ENCODE measurements at places on chromosomes 7 and 10.

DNA sequence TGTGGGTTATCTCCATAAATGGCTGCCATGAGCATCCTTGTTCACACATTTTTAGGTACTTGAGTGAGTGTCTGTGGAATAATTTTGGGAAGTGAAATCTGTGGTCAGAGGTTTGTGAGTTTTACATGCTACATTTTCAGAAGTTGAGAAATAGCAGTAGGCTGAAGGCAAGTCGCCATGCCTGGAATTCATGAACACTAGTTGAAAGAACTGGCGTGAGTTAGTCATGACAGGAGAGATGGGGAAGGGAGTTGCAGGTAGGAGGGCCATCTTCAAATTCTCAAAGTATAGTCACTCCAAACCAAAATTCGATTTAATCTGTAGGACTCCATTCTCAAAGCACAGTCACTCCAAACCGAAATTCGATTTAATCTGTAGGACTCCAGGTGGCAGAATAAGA lies 89.6 kb downstream of the EGFR start:
- DNase-seq = no peak

DNA sequence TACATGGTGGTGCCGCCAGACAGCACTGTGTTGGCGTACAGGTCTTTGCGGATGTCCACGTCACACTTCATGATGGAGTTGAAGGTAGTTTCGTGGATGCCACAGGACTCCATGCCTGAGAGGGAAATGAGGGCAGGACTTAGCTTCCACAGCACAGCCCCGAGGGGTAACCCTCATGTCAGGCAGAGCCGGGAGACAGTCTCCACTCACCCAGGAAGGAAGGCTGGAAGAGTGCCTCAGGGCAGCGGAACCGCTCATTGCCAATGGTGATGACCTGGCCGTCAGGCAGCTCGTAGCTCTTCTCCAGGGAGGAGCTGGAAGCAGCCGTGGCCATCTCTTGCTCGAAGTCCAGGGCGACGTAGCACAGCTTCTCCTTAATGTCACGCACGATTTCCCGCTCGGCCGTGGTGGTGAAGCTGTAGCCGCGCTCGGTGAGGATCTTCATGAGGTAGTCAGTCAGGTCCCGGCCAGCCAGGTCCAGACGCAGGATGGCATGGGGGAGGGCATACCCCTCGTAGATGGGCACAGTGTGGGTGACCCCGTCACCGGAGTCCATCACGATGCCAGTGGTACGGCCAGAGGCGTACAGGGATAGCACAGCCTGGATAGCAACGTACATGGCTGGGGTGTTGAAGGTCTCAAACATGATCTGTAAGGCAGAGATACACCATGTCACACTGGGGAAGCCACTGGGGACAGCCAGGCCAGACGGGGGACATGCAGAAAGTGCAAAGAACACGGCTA lies 104.6 kb upstream of the TNRC18 start:
- no peak for DNase-seq

DNA sequence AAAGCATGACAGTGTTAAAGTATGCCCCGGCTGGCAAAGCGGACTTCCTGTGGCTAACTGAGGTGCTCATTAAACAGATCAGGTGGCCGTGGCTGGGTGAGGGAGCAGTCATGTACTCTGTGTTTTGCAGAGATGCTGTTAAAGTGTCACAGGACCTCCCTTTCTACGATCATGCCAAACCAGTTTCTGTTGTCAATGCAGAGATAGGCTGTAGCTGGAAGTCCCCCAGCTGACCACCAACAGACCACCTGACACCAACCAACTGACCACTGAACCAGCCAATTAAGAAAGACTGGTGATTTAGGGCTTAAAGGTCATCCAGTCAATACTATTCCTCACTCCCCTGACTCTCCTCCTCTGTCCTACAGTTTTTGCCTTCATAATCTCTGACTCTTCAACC lies 431.1 kb upstream of the LRGUK start:
- no peak for DNase-seq

GRCh38 chr10:74035303-74035702 lies 37.4 kb downstream of the VCL start:
- no peak for DNase-seq

GRCh38 chr7:93015779-93016481 lies 101.8 kb downstream of the SAMD9 start:
- peak; percentile 0 for DNase-seq

DNA sequence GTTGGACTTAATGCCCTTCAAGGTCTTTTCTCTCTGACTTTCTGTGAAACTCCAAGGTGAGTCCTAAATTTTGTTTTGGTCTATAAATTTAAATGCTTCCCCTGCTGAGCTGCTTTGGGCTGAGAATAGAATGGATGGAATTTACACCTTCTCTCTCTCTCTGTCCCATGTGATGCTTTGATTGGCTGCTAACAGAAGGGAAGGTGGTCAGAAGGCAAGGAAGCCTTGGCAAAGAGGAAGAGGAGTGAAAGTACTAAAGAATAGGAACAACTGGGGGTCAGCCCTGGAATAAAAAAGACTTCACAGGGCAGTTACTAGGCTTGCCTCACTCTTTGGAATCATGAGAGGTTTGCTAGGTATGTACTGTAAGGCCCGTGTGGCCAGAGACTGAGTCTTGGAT lies 260.2 kb downstream of the AUTS2 start:
- no peak for DNase-seq

- DNase-seq = no peak
These were observed 125.3 kb downstream of the GPR158 start for GRCh38 chr10:25300073-25300472.

DNA sequence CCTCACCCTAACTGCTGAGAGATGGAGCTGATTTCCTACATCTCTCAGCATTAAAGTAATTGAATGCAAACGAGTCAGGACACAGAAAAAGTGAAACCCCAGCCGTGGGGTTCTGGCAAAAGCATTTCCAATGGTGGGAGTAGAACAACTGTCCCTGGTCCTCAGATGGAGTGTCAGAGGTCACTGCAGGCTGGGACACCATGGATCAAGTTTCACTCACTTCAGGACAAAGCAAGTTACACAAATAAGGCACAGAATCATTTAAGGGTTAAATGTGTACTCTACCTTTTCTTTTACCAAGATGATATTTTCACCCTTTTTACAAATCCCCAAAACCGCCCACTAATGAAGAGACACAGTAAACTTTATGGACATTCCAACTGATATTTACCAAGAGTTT lies 607.8 kb downstream of the PARD3 start:
- DNase-seq = no peak

GRCh38 chr10:13483951-13484350 lies 44.9 kb downstream of the BEND7 start:
- DNase-seq = no peak

DNA sequence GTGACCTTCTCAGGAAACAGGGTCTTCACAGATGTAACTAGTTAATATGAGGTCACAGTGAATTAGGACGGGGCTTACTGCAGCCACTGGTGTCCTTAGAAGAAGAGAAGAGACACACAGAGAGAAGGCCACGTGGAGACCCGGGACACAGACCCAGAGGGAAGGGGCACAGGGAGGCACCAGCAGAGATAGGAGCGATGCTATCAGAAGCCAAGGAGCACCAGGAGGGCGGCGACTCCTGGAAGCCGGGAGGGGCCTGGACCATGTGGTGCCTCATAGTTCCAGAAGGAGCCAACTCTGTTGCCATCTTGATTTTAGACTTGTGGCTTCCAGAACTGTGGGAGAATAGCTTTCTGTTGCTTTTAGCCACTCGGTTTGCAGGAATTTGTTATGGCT lies 505.9 kb downstream of the TCERG1L start:
- no peak for DNase-seq

- DNase-seq = no peak
These were observed 5.7 kb downstream of the CUBN start for GRCh38 chr10:17123961-17124360.

- no peak for DNase-seq
These were observed 146.6 kb downstream of the REEP3 start for GRCh38 chr10:63667596-63668480.

DNA sequence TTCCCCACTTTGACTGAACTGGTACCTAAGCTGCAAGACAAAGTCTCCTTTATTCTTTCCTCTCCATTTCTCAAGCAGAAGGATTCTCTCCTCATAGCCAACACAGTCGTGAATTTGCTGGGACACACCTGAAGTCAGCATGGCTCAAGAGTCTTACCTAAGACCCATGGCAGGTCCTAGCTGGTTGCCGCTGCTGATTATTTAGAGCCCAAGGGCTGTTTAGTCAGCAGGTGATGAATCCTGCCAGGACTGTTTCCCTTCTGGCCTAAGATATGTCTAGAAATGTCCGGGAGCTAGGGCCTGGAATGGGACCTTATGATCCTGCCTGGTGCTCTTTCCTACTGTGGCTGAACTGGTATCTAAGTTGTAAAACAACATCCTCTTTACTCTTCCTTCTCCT lies 82.8 kb downstream of the AHCYL2 start:
- no peak for DNase-seq

DNA sequence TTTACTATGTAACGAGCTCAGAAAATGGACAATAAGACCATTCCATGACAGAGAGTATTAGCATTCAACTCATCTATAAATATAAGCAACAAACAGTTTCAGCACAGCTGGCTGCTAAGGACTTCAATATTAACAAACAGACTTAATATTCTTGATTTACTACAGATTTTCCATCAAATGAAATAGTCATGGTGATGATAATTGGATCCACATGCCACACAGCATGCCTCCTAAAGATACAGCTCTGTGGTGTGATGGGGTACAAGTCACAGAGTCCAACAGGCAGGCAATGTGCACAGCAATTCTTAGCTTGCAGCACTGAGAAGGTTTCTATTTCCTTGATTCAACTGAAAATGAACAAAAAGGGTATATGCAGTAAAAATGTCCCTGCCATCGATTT lies 54.0 kb downstream of the DOCK4 start:
- peak; percentile 32 for DNase-seq

GRCh38 chr7:120794106-120794729 lies 63.7 kb downstream of the TSPAN12 start:
- DNase-seq = no peak

- DNase-seq = no peak
These were observed 6.0 kb upstream of the ZDHHC4 start for GRCh38 chr7:6571160-6571779.

DNA sequence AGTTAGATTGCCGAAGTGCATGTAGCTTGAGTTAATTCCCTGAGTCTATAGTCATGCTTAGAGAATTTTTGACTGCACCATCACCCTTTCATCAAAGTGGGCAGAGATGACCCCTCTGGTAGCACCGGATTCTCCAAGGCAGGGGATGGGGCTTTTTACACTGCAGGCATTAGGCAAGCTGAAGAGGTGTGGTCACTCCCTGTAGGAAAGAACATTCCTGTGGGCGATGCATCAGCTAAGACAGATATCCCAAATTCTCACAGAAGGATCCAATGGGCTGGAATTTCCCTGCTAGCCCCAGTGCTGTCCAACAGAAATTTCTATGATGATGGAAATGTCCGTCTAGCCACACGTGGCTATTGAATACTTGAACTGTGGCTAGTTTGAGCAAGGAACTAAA lies 118.2 kb downstream of the ADAM12 start:
- DNase-seq = no peak

DNA sequence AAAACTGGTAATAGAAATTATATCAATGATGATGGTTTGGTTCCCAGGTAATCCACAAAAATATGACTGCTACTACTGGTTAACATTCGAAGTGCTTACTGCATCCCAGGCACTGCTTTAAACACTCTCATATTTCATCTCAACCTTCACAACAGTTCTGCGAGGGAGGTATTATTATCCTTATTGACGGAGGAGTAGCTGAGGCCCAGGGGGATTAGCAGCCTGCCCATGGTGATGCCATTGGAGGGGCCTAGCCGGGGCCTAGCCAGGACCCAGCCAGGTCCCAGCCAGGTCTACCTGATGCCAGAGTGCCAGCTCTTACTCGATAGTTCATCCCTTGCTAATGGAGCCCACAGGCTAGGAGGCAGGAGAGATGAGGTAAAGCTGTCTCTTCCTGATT lies 217.1 kb downstream of the FAM107B start:
- DNase-seq = no peak

DNA sequence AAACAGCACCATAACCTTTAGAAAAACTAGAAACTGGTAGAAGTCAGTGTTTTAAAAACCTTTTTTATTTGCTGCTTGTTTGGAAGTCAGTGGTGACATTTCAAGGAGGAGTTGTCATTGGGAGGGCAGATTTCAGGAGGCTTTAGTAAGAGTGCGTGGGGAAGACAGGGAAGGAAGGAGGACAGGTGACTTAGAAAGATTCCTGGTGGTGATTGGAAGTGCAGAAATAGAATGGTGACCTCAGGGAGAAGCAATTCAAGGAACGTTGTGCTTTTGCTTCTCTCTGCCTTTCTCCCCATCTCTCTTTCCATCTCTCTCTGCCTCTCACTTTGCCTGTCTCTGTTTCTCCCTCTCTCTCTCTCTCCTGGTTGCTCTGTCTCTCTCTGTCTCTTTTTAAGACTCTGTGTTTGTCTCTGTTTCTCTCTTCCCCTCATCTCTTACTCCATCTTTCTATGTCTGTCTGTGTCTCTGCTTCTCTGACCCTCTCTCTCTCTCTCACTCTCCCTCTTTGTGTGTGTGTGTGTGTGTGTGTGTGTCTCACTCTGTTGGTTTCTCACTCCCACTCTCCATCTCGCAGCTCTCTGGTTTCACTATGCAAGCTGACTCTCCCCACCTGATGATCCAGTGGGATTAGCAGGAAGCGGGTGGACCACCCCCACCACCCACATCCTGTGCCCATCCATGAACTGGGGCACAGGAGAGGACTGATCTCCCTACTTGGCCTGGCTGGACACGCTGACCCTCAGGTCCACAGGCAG lies 10.9 kb upstream of the PFKP start:
- no peak for DNase-seq

DNA sequence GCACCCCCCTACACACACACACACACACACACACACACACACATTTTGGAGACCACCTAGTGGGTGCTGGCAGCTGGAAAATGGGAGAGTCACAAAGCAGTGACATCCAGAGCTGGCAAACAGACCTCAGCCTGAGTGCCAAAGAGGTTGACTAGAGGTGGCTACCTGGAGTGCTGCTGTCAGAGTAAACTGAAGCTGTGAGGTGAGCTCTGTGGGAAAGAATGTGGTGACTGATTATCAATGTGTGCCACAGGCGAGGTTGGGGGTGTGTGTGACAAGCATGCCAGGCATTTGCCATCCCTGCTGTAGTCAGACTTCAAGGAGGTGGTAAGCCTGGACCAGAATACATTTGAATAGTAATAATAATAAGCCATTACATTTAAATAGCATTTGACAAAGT lies 120.6 kb downstream of the SLIT1 start:
- no peak for DNase-seq

- DNase-seq = no peak
These were observed 5.0 kb downstream of the ZRANB1 start for GRCh38 chr10:124946945-124947344.

DNA sequence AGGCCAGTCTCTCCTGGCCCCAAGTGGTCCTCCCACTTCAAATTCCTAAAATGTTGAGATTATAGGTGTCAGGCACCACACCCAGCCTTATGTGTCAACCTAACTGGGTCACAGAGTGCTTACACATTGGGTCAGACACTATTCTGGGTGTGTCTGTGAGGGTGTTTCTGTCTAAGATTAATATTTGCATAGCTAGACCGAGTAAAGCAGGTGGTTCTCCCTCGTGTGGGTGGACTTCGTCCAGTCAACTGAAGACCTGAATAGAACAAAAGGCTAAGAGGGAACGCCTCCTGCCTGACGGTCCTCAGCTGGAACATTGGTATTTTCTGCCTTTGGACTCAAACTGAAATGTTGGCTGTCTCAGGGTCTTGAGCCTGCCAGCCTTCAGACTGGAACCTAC lies 11.5 kb downstream of the PPIF start:
- no peak for DNase-seq

GRCh38 chr10:102628451-102628911 lies 15.8 kb upstream of the TRIM8 start:
- DNase-seq = peak; percentile 85

GRCh38 chr7:43612599-43613589 lies 30.0 kb downstream of the STK17A start:
- peak; percentile 24 for DNase-seq

GRCh38 chr10:97426776-97427570 lies 982 bp downstream of the PGAM1 start:
- no peak for DNase-seq

Measured in midbrain (tissue), 1 donor.